ENCODE measurements at places on chromosomes 2 and 18. TPM values are rescaled to one million over a fixed set of nuclear protein-coding genes. Genes with fewer than 3 reads are reported as not detected.

The FOXD4L1 gene
- total RNA-seq: not detected

The KCTD1 gene
- total RNA-seq: 15.7 TPM

The LOXHD1 gene
- total RNA-seq: 0.62 TPM

The CSRNP3 gene
- total RNA-seq: 5.9 TPM

The GRP gene
- not detected for total RNA-seq

The CFAP210 gene
- not detected for total RNA-seq

The IL36A gene
- not detected for total RNA-seq

The C18orf54 gene
- 3.1 TPM for total RNA-seq

The CD207 gene
- not detected for total RNA-seq

The ANKRD30B gene
- not detected for total RNA-seq

The COL3A1 gene
- total RNA-seq: 113 TPM

The MAP4K3 gene
- total RNA-seq: 110 TPM

The ASB3 gene
- 24.4 TPM for total RNA-seq

The RSAD2 gene
- 0.29 TPM for total RNA-seq

The DNAJC5G gene
- not detected for total RNA-seq

The MRO gene
- not detected for total RNA-seq

The DYNAP gene
- total RNA-seq: not detected

The HRH4 gene
- 0.55 TPM for total RNA-seq

The CAPN14 gene
- total RNA-seq: not detected

The GPR45 gene
- not detected for total RNA-seq

The ZNF521 gene
- total RNA-seq: 95.5 TPM

The NFATC1 gene
- total RNA-seq: 17.6 TPM

The POTEI gene
- 0.35 TPM for total RNA-seq

The SLC4A5 gene
- total RNA-seq: 3.9 TPM

The TNFRSF11A gene
- 5.3 TPM for total RNA-seq

The TXNDC2 gene
- total RNA-seq: 0.24 TPM

The RTP5 gene
- total RNA-seq: not detected

The ASB18 gene
- total RNA-seq: not detected

The PFN4 gene
- not detected for total RNA-seq

The SEMA4C gene
- 31.8 TPM for total RNA-seq

The TXNDC9 gene
- total RNA-seq: 31.8 TPM

The NDUFAF7 gene
- 20.0 TPM for total RNA-seq

The C2orf76 gene
- 13.5 TPM for total RNA-seq

The CROCC2 gene
- total RNA-seq: 2.6 TPM

The GALNT1 gene
- total RNA-seq: 22.9 TPM

The C2orf78 gene
- total RNA-seq: not detected

The ATOH8 gene
- 17.0 TPM for total RNA-seq

The ANKRD30BL gene
- total RNA-seq: 11.2 TPM

The FZD7 gene
- 0.77 TPM for total RNA-seq

The FBXO36 gene
- total RNA-seq: 8.2 TPM

The FBXO15 gene
- total RNA-seq: 0.76 TPM

The SFTPB gene
- total RNA-seq: not detected

The CABLES1 gene
- total RNA-seq: 12.6 TPM

The CDK15 gene
- total RNA-seq: 0.88 TPM

The KCNE4 gene
- 12.4 TPM for total RNA-seq

The FAM228A gene
- total RNA-seq: 1.4 TPM

The BMP10 gene
- not detected for total RNA-seq

The NBAS gene
- total RNA-seq: 93.5 TPM

The RFTN2 gene
- 13.1 TPM for total RNA-seq

The MDH1B gene
- 6.3 TPM for total RNA-seq

The DLX2 gene
- not detected for total RNA-seq

Measured in uterus (tissue), 4 donors.